Dermis microvascular lymphatic vessel endothelial cell (primary cell): ENCODE measurements at places on chromosomes 1 and 21. TPM values are rescaled to one million over a fixed set of nuclear protein-coding genes. Genes with fewer than 3 reads are reported as not detected.
A peak's percentile ranks its signal among the peaks of the same experiment; 100 is the strongest.

LRRC8C gene
- 13.7 and 18.2 TPM in 2 replicates for total RNA-seq

USH2A gene
- not detected in 2 replicates for total RNA-seq

NHLH1 gene
- total RNA-seq, result under 0.01 TPM in 1 of 2 replicates, not detected in the other

AZIN2 gene
- 0.64 and 1.3 TPM in 2 replicates for total RNA-seq

EPHA10 gene
- under 0.01 TPM in 2 replicates for total RNA-seq

ESPN gene
- 0.90 and 1.3 TPM in 2 replicates for total RNA-seq

KLHDC9 gene
- 0.76 and 1.7 TPM in 2 replicates for total RNA-seq

TRIM46 gene
- 1.8 and 1.9 TPM in 2 replicates for total RNA-seq

LEMD1 gene
- 0.26 TPM in 1 of 2 replicates, not detected in the other for total RNA-seq

PRELP gene
- not detected in 2 replicates for total RNA-seq

GRCh38 chr1:39919545-39919944 is 17.8 kb upstream of the MYCL start:
- DNase-seq, result peak; percentile 27

- peak; percentile 69 for DNase-seq
These were observed 221.0 kb upstream of the CSF3R start for GRCh38 chr1:36703526-36704208.

GRCh38 chr1:204445860-204446412 is 34.3 kb upstream of the PPP1R15B start:
- DNase-seq, result no peak

DNA sequence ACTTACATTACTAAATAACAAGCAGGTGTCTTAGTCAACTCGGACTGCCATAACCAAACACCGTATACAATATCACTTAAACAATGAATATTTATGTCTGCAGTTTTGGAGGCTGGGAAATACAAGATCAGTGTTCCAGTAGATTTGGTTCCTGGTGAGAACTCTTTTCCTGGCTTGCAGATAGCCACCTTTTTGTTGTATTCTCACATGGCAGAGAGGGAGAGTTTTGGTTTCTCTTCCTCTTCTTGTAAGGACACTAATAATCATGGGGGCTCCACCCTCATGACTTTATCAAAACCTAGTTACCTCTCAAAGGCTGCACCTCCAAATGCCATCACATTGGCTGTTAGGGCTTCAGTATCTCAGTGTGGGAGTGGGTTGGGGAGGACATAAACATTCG is 82.9 kb upstream of the CACYBP start:
- no peak for DNase-seq

GRCh38 chr1:89855413-89856123 is 34.7 kb downstream of the LRRC8D start:
- DNase-seq, result peak; percentile 58

- DNase-seq, result no peak
These were observed 129.8 kb downstream of the PLPPR5 start for GRCh38 chr1:98874828-98875227.

DNA sequence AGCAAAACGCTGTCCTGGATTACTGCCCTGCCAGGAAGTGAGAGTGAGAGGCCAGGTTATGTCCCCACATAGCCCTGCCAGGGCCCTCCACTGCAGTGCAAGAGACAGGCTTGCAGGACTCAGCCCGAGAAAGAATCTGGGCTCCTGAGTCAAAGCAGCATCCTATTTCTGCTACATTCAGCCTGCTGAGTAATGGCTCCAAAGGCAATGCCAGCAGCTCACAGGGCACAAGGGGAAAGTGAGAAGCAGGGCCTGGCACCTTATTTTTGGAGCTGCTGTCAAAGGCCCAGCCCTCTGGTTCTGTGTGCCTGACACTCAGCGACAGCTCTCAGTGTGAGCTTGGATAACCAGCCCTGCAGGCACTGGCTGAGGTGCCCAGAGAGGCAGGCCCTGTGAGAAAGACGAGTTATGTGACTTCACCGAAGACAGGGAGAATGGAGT is 83.9 kb downstream of the DTL start:
- DNase-seq, result no peak

DNA sequence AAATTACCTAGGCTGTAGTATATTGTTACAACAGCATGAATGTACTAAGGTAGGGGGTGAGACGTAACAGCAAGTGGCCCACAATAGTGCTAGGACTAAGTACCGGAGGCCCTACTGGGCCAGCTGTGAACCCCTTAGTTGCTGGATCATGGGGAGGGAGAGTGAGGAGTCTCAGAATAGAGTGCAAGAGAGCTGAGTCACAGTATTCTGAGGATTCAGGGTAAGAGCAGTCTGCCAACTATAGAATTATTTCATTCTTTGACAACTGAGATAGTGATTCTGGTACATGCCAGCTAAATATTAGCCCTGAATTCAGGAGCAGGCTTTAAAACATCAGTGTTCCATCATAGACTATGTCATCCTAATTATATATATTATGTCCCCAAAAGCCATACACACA is 218.7 kb downstream of the TM2D1 start:
- DNase-seq, result no peak

DNA sequence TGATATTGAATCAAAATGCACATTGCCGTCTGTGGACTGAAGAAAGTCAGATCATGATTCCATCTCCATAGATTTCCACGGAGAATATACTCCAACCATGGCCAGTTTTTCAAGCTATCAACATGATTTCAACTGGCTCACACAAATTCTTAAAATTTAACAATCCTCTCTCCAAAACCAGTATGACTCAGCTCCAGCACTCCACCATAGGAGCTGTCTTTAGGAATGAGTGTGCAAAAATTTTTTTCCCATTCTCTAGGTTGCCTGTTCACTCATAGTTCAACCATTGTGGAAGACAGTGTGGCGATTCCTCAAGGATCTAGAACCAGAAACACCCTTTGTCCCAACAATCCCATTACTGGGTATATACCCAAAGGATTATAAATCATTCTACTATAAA is 40.8 kb downstream of the RGL1 start:
- DNase-seq, result no peak

- DNase-seq, result no peak
These were observed 41.9 kb downstream of the AHDC1 start for GRCh38 chr1:27562021-27562420.

DNA sequence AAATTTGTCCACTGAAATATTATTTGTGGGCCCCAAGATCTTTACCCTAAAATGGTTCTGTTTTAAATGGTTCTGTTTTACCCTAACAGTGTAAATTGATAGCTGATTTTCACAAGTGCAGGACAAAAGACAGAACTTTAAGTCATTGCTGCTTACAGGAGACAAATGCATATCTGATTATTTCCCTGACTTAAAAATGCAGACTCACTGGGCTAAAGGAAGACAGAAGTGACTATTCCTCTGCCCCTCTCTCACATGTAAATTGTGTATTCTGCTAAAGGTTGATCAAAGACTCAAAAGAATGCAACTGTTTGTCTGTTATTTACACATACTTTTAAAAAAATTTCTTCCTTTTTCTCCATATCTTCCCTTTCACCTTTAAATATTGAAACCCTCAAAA is 12.7 kb downstream of the FCRL5 start:
- DNase-seq, result no peak

DNA sequence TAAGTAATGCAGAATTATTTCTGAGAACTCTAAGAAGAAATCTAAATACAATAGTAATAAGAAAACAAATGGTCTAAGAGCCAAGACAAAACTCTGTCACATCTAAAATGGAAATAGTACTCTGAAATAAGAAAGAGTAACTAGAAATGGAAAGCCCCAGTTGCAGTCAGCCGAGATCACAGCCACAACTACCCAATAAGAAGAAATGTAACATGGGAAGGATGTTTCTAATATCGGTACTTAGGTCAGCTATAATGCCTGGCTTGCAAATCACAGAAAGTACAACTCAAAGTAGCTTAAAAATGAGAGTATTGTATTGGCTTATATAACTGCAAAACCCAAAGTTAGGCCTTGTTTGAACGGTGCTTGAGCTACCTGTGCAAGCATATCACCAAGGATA is 58.6 kb upstream of the USP25 start:
- no peak for DNase-seq
